Left cardiac atrium (tissue), 4 donors: ENCODE measurements at places on chromosomes 1 and 21.

DNA sequence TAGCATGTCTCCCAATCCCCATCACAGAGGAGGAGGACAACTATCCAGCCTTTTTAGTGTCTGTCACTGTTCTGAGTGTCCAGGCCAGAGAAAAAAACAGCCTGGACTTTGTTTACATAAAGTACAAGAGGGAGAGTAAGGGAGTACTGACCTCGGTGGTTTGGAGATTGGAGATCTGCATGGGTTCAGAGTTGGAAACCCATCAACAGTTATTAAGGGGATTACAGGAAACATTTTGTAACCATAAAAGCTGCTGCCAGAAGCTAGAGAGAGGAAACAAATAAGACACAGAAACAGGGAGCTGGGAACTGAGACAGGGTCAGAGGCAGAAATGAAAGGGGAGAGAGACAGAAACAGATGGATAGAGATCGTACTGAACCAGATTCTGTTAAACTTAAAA, 131.5 kb upstream of the CTTNBP2NL start:
- no peak for DNase-seq

DNA sequence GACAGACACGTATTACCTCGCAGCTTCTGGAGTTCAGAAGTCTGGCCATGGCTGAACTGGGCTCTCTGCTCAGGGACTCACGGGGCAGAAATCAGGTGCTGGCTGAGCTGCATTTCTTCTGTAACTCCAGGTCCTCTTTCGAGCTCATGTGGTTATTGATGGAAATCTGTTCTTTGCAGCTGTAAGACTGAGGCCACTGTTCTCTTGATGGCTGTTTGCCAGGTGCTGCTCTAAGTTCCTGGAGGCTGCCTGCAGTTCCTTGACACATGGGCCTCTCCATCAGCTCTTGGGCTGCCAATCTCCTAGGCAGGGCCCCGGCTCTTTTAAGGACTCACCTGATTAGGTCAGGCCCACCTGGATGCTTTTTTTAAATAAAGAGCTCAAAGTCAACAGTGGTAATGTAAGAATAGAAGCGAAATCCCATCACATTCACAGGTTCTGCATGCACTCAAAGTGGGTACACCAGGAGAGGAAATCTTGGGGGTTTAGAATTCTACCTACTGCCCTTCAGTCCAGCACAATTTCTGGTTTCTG, 139.1 kb downstream of the KAZN start:
- DNase-seq = no peak

GRCh38 chr21:37032877-37033471, 26.5 kb downstream of the RIPPLY3 start:
- DNase-seq = no peak

GRCh38 chr21:44304877-44305293, 5.0 kb downstream of the PFKL start:
- no peak for DNase-seq

DNA sequence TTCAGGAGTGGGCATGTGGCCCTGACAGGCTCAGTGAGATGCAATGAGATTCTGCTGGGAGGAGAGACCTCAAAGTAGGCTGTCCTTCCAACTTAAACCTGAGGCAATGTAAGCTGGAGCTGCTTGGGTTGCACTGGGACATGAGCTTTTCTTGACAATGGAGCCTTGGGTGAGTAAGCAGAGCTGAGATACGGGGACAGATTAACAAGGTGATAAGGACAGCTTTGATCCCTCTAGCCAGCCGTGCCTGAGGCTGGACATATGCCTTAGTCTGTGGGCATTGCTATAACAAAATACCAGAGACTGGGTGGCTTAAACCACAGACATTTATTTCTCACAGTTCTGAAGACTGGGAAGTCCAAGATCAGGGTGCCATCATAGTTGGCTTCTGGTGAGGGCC, 18.3 kb upstream of the NGF start:
- no peak for DNase-seq

DNA sequence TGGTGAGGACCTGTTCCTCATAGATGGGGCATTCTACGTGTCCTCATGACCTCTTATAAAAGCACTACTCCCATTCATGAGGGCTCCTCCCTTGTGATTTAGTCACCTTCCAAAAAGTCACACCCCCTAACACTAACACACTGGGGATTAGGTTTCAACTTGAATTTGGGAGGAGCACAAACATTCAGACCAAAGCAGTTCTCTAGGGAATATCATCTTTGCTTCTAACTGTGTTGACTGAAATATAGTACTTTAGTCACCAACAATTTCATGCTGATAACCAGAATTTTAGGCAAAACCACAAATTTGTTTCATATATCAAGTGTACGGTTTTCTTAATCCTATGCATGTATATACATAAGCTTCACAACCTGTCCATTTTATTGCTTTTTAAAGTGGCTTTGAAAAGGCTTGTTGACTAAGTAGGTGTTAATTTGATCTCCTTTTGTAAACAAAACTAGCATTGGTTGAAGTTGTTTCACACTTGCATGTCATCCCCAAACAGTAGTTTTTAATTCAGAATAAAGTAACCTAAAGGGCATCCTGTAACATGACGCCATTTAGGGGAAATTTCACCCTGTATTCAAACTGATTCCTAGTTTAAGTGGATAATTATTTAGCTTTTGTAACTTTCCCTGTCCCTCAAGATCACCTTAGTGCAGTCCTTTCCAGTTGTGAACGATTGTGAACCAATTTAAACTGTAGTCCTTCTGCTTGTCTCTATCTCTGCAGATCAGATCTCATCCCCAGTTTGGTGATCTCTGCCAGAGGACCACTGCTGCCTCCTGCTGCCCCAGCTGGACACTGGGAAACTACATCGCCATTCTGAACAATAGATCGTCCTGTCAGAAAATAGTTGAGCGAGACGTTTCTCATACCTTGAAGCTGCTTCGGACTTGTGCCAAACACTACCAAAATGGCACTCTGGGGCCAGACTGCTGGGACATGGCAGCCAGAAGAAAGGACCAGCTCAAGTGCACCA, 141.1 kb downstream of the TLR5 start:
- DNase-seq = no peak

DNA sequence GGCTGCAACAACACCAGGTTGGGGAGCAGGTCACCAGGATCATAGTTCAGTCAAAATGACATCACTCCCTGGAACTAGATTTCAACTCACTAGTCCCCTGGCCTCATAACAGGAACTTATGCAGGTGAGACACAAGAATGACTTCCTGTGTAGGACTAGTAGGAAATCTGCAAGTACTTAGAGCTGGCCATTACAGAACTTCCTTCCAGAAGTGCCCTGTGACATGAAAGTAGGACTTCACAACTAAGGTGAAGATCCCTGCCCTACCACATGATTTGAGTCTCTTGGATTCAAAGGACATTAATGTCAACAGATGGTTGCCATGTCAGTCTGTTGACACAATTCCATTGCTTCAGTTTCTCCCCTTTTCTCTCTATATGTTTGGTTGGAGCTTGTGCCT, 223.1 kb downstream of the RPS6KC1 start:
- DNase-seq = no peak

DNA sequence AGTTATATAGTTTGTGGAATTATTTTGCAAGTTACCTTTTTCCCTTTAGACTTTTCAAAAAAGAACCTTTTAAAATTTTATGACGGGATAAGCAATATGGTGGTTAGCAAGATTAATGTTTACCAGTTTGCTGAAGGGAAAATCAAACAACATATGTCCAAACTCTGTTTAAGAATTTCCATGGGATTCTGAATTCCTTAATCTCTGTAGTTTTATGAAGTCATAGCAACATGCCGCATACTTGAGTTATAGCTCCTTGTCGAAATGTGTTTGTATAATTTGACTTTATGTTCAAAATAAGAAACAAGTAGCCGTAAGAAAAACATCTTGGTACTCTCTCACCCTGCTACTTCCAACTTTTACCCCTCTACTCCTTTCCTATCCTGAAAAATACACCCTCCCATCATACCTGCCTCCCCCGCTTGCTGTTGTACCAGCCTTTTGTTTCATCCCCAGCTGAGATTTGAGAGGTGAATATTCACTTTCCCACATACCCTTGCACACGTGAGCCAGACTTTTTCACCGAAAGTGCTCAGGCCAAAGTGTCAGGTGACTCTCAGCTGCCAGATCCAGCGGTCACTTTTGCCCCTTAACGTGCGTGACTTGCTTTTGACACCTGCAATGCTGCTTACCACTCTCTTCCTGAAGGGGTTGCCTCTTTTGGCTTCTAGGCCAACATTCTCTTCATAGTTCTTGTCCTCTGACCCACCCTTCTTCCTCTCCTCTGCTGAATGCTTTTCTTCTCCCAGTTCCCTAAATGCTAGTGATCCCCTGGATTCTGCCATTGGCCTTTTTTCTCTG, 83.5 kb upstream of the ZNF326 start:
- DNase-seq = no peak

DNA sequence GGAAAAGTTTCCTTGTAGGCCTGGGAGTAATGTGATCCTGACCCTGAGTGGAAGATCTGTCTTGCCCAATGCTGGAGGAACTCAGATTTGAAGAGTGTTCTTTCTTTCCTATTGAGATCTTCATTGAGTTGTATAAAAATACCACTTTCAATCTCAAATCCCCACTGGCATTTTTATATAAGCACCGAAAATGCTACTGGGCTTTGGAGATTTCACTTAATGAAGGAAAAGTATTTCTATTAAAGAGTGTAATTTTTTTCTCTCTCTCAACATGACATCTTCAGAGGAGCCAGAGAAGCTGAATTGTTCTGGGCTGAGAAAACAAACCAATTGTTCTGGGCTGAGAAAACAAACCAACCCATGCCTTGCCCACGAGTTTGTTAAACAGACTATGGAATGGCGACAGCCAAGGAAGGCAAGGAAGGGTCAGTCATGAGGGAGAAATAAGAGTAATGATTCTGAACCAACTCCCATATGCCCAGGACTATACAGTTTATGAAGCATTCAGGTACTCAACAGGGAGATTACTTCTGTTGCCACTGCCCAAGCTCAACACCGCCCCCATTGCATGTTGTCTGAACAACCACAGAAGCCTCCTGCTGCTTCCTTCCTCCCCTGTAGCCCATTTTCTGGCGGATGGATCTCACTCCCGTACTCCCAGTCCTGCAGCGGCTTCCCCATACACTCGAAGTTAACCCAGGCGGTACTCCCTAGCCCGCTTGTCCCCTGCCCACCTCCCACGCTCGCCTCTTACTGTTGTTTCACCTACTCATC, 103.2 kb downstream of the BEND5 start:
- no peak for DNase-seq

GRCh38 chr1:202959276-202959620, 1.1 kb upstream of the ADIPOR1 start:
- no peak for DNase-seq

DNA sequence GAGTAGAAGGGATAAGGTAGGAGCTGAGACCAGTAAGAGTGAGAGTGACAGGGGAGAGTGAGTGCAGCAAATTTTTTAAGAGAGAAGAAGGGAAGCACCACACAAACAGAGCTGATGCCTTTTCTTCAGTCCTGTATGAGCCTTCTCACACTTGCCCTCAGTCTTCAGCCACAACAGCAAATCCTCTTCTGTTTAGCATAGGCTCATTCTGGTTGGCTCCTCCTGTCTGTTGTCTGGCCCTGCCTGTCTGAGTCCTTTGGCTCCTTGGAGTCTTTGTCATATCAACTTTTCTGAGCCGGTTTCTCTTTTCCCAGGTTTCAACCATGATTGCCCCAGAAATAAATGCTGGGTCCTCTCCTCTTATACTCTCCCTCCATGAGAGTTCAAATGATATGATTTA, 12.7 kb upstream of the CASQ1 start:
- no peak for DNase-seq

GRCh38 chr1:69221524-69221923, 346.2 kb upstream of the LRRC7 start:
- DNase-seq = no peak

DNA sequence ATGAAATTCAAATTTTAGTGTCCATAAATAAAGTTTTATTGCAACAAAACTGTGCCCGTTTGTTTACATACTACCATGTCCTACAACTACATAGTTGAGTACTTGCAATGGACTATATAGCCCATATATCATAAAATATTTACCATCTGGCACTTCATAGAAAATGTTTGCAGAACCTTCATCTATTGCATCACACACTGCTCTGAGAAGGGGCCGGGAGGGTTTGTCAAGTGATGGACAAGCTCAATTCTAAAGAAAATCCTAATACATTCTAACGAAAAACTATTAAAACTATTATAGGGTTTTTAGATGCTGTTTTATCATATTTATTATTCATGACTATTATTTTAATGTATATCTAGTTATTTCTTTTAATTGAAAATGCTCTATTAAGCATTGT, 35.9 kb downstream of the RGSL1 start:
- no peak for DNase-seq

DNA sequence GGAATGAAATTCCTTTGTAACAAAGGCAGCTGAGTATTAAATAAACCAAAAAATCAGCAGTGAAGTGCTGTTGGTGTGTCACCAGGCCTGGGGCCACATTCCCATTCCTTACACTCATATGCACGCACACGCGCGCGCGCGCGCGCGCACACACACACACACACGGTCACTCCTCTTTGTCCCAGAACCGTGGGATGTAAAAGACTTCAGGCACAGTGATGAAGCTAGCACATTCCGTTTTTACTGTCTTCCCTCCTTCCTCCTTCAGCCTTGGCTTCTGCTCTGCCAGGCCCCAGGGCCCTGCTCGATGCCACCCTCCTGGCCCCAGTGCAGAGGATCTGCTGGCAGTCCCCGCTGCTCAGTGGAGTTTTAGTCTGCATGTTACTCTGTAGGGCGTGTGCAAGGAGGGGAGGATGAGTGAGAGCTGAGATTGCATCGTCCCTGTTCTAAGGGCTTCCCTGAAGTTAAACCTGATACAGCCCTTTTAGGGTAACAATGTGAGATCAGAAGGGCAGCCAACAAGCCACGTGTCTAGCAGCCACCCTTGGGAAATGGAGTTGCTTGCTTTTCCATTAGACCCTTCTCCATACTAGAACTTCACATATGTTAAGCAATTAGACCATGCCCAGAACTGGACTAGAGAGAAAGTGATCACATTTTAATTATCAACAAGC, 71.7 kb upstream of the WDR26 start:
- no peak for DNase-seq

DNA sequence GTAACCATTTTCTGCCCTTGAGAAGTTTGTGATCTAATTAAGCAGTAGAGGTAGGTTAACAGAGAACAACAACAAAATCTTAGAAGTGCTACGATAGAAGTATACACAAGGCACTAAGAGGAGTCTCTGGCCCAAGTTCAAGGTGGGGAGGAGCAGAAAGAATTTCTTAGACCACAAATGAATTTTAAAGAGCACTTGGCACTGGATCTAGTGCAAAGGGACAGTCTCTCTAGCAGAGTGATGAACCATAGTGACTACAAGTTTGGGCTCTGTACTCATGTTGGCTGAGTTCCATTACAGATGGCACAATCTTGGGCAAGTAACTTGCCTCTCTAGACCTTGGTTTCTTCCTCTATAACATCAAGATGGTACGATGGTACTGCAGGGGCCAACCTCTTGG, 33.3 kb upstream of the PIGC start:
- no peak for DNase-seq

GRCh38 chr1:189859385-189859977, 618.2 kb downstream of the BRINP3 start:
- DNase-seq = no peak

DNA sequence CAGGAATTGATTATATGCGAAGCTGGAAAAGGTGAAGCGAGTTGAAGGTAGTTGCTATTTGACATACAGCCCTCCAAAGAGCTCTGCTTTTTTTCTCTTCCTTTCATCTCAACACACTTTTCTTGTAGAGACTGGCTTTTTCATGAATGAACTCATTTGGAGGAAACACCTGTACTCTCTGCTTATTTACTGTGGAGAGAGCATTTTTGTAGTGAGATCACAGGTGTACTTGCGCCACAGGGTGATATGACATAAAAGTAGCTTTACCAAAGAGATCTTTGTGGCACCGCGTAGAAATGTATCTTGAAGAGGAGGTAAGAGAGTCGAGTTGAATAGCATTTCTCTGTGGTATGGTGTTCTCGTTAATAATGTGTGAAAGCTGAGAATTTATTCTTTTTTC, 187.6 kb downstream of the VPS13D start:
- DNase-seq = no peak

- peak; percentile 93 for DNase-seq
Observed at GRCh38 chr1:23825076-23825761, at the start of gene HMGCL. TSS of gene HMGCL (minus strand) at chr1:23825429. CDS start at chr1:23825415, 14 bp downstream.
